NCI-H146 (cell line): ENCODE measurements at places on chromosomes 13 and 19.

GRCh38 chr19:48807590-48808308, 3.1 kb downstream of the BCAT2 start:
- no peak for DNase-seq

- DNase-seq: no peak
Observed at GRCh38 chr13:46773541-46773940, 23.4 kb downstream of the ESD start.

DNA sequence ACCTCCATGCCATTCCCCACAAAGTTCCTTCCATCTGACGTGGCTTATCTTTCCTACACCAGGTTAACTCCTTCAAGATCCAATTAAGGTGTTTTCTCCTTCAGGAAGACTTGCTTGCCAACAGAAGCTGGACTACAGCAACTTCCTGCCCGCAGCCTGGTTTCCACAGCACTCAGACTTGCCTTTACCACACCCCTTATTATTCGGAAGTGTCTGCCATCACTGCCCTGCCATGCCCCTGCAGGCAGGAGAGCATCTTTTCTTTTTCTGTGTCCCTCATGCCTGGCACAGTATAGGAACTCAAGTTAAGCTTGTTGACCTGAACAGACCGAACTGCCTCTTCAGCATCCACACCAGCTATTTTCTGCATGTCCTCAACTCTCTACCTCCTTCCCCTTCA, 168.0 kb downstream of the FOXO1 start:
- DNase-seq: no peak

DNA sequence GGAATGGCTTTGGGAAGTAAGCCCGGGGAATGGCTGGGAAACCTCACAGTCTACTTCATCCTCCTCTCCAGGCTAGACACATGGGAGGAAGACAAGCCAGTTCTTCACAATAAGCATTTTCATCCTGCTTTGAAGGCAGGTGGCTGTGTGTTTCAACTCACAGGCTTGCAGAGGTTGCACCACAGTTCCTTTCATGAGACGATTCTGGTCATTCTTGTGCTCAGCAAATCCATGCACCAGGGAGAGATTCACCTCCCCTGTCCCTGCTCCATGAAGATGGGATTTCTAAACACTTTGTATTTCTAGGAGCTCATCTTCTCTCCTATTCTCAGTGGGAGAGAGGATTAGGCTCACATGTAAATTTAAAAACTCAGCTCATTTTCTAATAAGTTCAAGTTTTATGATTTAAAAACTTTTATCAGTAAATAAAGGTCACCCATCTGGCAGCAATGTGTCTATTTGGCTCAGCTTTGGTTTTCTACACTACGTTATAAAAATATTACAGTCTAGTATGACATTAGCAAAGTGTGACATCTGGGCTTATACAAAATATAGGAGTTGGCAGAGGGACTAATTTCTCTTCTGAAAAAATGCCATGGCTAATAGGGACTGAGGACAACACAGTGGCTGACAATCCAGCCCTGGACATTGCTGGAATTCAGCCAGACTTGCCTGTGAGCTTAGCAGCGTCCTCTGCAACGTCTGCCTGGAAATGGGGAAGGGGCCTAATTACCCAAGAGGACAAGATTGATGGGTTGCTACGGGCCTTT, 283.2 kb upstream of the SLC10A2 start:
- DNase-seq: peak; percentile 73

DNA sequence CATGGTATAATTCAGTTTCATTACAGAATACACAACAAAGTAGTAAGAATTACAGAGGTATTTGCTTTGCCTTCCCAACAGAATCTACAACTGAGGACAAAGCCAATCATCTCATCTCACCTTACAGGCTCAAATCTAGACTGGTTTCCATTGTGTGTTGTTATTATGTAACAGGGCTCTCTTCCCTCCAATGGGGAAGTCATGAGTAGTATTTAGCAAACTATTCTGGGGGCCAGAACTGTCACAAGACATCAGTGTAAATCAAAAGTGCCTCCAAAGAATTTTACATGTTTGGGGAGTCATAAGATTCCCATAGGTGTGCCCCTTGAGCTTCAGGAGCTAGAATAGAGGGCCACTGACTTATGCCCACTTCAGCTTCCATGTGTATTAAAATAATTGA, 187.0 kb upstream of the EDNRB start:
- DNase-seq: no peak

DNA sequence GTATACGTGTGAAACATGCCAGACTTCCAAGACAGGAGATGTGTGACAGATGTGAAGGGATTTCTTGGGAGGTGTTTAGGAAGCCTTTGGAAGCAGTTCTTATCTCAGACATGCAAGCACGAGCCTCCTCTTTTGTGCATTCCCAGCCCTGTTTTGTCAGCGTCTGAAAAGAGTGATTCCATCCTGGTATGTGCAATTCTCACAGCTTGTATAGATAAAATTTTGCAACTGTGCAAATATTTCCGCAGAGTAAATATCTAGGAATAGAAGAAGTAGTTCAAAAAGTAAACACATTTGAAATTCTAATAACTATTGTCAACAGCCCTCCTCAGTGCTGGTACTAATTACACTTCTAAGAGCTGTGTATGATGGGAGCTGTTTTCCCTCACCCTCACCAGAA, 72.3 kb upstream of the C1QTNF9B start:
- DNase-seq: peak; percentile 79

- DNase-seq: peak; percentile 41
Observed at GRCh38 chr19:29873024-29873800, 61.4 kb downstream of the CCNE1 start.

DNA sequence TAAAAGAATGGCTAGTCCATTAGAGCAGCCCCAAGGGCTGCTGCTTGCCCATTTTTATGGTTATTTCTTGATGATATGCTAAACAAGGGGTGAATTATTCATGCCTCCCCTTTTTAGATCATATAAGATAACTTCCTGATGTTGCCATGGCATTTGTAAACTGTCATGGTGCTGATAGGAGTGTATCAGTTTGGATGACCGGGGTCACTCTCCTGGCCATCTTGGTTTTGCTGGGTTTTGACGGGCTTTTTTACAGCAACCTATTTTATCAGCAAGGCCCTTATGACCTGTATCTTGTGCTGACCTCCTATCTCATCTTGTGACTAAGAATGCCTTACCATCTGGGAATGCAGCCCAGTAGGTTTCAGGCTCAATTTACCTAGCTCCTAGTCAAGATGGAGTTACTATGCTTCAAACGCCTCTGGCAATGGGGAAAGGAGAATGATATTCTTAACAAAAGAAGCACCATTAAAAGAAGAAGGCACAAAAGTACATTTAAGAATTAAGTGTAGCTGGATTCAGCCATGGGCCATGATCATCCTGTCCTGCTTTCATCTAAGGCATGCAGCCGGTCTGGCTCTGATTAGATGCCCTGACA, 1156.0 kb downstream of the PCDH9 start:
- DNase-seq: no peak

DNA sequence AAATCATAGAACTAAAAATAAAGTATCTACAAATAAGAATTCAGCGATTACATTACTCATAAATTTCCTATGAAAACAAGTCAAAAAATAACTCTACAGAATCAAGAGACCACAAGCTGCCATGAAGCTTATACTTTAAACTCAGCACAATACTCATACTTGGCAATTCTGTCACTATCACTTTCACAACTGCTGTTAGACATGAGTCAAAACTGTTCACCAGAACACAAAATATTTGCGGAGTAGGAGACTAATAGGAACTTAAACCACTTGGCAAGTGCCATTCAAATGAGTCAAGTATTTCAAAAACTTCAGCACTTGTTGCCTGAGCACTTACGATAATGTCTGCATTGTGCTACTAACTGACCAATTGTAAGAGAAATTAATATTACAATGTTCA, 387.8 kb upstream of the GPC6 start:
- no peak for DNase-seq

DNA sequence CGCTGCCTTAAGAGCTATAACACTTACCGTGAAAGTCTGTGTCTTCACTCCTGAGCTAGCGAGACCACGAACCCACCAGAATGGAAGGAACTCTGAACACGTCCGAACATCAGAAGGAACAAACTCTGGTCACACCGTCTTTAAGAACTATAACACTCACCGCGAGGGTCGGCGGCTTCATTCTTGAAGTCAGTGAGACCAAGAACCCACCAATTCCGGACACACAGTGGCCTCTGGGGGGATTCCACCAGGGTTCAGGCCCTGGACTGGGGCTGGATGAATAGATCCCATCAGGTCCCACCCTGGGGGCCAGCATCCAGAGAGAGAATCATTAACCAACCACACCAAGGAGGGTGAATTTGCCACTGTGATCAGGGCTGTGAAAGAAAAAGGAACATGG, 55.8 kb upstream of the ATP12A start:
- no peak for DNase-seq

GRCh38 chr19:19113040-19113626, 25.1 kb downstream of the TMEM161A start:
- peak; percentile 16 for DNase-seq

DNA sequence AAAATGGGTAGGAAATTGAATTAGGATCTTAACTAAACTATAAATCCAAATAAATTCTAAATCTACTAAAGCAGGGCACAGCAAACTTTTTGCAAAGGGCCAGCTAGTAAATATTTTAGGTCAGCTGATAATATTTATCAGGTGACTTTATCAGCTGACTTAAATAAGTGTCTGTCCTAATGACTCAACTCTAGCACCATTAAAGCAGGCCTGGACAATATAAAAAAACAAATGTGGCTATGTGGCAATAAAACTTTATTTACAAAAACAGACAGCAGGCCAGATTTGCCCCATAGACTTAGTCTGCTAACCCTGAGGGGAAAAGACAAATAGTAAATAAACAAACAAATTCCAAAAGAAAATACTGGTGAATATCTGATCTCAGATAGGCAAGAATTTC, 27.7 kb upstream of the DOCK9 start:
- no peak for DNase-seq

GRCh38 chr13:96089749-96090239, at the start of gene HS6ST3:
HS6ST3 (plus strand) TSS chr13:96090107.
- peak; percentile 60 for DNase-seq

DNA sequence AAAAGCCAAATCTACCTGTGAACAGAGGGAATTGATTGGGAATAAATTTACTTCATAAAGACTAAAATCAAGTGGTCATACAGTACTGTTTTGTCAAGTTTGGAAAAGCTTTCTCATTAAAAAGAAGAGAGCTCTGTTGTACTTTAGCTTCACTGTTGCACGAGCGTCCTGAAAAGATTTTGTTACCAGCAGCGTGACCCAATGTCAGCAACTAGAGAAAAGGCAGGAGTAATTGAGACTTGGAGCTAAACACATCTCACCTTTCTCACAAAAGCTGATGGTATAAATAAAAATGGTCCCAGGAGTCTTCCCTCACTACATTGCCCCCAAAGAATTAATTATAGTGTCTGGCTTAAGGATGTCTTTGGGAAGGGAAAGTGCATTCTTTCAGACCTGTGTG, 613.7 kb downstream of the OLFM4 start:
- no peak for DNase-seq

DNA sequence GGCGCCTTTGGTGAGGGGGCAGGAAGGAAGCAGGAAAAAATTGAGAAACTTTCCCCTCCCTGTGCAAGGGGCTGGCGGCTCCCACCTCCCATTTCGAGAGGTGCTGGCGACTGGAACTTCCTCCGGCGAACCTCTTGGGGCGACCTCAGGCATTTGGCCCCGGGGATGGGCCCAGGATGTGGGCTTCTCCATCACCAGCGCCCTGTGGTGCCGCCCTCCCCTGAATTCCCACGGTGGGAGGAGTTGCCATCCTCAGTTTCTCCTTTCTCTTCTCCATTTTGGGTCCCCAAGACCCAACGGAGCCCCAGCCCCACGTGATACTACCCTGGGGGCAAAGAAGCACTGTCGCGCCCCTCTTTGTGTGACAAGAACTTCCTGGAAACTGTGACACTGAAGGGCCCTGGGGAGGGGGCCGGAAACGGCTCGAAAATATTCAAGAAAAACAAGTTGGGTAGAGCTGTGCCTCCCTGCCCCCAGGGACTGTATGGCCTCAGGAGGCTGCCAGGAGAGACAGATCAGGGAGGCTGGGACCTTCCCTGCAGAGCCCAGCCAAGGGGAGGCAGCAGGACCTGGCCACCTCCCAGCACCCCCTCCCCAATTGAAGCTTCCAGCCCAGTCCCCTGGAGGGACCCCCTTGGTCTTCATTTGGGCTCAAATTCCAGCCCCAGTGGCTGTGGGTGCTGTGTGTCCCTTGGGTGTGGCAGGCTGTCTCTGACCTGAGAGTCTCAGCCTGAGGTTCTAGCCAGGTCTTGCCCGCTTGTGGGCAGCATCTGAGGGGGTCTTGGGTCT, 16.2 kb upstream of the AP1M2 start:
- no peak for DNase-seq

- DNase-seq: peak; percentile 72
Observed at GRCh38 chr19:52993342-52994178, 20.2 kb upstream of the ERVV-1 start.

GRCh38 chr13:32845952-32846950, 170.0 kb upstream of the KL start:
- DNase-seq: peak; percentile 53

DNA sequence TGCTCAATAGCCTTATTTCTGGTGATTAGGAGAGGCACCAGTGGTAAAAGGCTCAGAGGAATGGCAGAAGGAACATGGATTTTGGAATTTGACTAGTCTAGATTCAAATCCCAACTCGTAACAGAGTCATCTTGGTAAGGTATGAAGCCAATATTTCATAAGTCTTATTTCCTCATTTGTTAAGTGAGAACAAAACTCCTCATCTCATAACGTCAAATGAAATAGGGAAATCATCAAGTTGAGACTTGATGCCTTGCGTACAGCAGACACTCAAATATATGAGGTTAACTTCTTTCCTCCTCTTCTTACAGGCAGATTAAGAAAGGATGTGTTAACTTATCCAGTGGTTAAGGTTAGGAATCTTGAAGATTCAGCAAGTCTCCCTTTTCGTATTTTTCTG, 189.2 kb downstream of the DLEU7 start:
- DNase-seq: no peak

GRCh38 chr19:23440207-23440606, 44.9 kb upstream of the ZNF91 start:
- DNase-seq: peak; percentile 14

DNA sequence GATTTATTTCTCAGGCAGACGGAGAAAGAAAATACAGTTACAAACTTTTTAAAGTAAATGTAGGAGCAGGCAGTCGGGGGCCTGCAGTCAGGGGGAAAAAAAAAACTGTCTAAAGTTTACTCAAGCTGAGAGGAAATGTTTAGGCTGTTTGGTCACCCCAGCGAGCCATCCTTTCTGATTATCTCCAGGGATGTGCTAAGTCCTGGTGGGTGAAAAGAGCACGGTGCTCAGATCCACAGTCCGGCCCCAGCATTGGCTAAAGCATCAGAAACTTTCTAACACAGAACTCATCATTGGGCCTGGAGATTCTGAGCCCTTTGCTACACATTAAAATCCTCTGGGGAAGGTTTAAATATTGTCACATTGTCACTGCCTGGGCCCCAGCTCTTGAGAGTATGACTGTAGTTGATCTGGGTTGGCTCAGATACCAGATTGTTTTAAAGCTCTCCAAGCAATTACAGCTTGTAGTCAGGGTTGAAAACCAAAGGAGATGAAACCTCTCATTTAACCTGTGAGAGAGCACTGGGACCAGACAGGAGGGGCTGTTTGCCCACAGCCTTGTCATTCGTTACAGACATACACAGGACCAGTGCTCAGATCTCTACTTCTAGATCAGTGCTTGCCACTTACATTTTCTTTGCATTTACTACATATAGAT, 131.1 kb upstream of the HTR2A start:
- DNase-seq: no peak
